ENCODE measurements at places on chromosomes 5 and 9.
A peak's percentile ranks its signal among the peaks of the same experiment; 100 is the strongest.

GRCh38 chr5:173907686-173908371 is 19.7 kb downstream of the CPEB4 start:
- DNase-seq = no peak

DNA sequence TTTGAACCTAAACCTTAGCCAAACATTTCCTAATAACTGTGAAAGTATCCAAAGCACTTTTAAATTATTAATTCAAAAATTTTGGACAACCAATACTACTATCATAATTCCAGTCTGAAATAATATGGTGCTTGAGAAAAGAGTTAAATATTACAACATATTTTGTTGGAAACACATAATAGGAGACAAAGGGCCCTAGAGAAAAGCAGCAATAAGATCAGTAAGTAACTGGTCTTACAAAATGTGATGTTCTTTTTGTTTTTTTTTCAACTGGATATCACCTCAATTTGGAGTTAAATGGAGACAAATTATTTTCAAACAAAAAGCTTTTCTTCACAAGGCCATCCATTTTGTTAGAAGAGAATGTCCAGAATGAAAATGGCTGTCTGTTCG is 21.1 kb downstream of the SRFBP1 start:
- DNase-seq = no peak

DNA sequence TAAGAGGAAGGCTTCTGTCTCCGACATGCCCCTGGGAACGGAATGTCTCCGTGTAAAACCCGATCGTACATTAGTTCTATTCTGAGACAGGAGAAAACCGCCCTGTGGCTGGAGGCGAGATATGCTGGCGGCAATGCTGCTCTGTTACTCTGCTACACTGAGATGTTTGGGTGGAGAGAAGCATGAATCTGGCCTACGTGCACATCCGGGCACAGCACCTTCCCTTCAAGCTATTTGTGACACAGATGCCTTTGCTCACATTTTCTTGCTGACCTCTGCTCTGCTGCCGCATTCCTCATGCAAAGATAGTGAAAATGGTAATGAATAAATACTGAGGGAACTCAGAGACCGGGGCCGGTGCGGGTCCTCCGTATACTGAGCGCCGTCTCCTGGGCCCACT is 2.2 kb upstream of the DPP7 start:
- no peak for DNase-seq

DNA sequence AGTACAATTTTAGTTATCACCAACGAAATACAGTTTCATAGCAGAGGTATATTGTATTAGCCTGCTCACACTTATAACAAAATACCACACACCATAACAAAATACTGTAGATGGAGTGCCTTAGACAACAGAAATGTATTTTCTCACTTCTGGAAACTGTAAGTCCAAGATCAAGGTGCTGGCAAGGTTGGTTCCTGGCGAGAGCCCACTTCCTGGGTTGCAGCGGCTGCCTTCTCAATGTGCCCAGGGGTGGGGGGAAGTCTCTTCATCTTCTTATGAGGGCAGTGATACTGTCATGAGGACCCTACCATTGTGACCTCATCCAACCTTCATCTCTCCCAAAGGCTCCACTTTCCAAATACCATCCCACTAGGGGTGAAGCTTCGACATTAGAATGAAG is 30.5 kb upstream of the GADD45G start:
- DNase-seq = no peak

- no peak for DNase-seq
These were observed 2.9 kb upstream of the SCAI start for GRCh38 chr9:125146247-125146646.

GRCh38 chr5:82522897-82523296 is 244.7 kb upstream of the RPS23 start:
- no peak for DNase-seq

DNA sequence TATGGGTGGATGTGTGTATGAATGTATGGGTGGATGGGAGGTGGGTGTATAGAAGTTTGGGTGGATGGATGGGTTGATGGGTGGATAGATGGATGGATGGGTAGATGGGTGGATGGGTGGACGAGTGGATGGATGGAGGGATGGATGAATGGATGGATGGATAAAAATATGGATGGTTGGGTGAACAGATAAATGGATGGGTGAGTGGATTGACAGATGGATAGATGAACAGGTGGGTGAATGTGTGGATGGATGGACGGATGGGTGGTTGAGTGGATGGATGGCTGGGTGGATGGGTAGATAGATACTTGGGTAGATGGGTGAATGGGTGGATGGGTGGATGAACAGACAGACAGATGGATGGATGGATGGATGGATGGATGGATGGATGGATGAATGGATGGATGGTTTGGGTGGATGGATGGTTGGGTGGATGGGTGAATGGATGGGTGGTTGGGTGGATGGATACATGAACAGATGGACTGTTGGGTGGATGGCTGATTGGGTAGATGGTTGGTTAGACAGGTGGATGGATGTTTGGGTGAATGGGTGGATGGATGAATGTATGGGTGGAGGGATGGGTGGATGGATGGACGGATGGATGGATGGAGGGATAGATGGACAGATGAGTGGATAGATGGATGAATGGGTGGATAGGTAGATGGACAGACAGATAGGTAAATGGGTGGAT is 166.8 kb downstream of the IRX2 start:
- DNase-seq = no peak

- DNase-seq = no peak
These were observed 704.3 kb upstream of the ZNF608 start for GRCh38 chr5:125450771-125451170.

DNA sequence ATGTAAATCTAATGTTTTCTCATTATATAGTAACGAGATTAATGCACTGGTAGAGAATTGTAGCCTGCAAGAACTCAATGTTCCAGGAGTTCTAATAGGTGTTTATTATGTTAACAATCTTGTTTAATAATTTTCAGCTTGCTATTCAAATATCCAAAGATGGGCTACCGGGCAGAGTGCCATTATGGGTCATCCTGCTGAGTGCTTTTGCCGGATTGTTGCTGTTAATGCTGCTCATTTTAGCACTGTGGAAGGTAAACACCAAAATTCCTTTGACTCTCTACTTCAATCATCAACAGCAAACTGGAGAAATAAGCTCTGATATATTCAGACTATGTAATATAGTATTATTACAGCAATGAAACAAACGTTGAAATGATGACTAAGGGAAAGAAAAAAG is 41.9 kb upstream of the ITGA2 start:
- DNase-seq = no peak

GRCh38 chr5:61468483-61468865 is 136.4 kb downstream of the ZSWIM6 start:
- DNase-seq = no peak

GRCh38 chr9:96344458-96345180 is 38.9 kb downstream of the SLC35D2 start:
- DNase-seq = no peak

DNA sequence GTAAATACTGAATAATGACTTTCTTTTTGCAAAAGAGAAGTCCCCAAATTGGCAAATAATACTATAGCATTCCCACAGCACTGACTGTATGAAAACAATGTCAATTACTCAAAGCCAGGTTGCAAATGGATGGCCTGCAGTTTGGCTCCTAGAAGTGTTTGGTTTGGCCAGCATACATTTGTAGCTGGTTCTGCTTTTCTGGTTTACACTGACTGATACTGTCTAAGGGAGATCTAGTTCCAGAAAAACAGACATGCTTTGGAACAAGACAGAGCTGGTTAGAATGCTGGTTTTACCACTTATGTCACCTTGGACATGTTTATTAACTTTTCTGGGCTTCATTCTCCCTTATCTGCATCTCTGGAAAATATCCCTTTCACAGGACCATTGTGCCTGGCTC is 81.5 kb upstream of the TRPM3 start:
- no peak for DNase-seq

- peak; percentile 87 for DNase-seq
These were observed 655 bp upstream of the RAI14 start for GRCh38 chr5:34655354-34655991.

- DNase-seq = no peak
These were observed 93.7 kb downstream of the ARHGAP26 start for GRCh38 chr5:142863856-142864255.

All from left renal cortex interstitium (tissue), 4 donors.